ENCODE measurements at places on chromosomes 7 and 10.

DNA sequence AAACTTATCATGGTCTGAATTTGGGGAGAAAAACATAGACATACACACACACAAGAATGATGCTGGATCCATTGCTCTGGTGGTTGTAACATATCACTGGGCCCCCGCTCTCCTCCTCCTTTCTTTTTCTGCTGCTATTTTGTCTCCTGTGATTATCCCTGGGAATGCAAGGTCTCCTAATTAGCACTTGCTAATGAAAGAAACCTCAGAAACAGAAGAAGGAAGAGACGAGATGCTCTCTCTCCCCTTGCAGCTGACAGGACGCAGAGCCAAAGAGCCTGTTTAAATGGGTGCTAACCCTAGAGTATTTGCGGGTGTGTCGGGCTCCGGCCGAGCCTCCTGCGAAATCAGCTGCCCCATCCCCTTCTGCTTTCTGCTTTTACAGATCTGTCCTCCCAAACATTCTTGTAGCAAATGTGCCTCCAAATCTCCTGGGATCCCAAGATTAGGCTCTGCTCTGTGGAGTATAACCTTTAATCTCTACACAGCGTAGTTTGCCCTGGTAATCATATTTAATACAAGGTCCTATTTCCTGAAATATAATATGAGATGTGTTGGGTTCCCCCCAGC, 81.5 kb downstream of the FRMPD2 start:
- DNase-seq: no peak

GRCh38 chr7:98209166-98209920, 1.9 kb upstream of the BHLHA15 start:
- no peak for DNase-seq

- DNase-seq: no peak
Observed at GRCh38 chr10:121076776-121077715, 225.9 kb downstream of the WDR11 start.

- no peak for DNase-seq
Observed at GRCh38 chr7:151801782-151802468, 75.0 kb downstream of the PRKAG2 start.

DNA sequence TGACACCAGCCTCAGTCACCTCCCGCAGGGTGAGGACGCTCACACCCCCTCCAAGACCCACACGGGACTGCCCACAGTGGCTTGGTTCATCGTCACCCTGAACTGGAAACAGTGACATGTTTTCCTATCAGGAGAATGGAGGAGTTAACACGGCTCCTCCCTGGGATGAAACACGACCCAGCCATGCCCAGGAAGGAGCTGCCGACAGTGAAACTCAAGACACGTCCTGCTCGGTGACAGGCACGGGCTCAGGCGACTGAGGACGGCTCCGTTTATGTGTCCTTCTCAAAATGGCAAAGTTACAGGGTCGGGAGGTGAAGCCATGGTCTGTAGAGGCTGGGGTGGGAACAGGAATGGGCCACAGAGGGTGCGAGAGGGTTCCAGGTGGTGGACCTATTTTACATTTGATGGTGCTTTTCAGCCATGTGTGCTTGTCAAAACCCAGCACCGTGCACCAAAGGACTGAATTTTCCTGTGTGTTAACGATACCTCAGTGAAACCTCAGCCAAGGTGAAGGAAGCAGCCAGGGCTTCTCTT, 272.4 kb downstream of the ADARB2 start:
- DNase-seq: no peak

DNA sequence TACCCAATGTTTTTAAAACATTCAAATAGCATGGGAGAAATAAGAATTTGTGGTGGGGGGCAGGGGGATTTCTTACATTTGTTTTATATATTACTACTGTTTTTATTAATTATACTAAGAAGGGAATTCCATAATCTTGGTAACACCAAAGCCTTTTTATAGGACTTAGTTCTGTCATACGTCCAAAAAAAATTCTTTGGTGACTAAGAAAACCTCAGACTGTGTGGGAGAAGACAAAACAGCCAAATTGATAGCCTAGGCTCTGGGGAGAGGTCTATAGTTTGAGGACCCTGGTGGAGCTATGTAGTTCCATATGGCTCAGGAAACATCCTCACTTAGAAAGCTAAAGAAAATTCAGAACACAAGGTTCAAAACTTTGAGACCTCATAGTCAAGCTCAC, 23.4 kb downstream of the ACSM6 start:
- DNase-seq: no peak

DNA sequence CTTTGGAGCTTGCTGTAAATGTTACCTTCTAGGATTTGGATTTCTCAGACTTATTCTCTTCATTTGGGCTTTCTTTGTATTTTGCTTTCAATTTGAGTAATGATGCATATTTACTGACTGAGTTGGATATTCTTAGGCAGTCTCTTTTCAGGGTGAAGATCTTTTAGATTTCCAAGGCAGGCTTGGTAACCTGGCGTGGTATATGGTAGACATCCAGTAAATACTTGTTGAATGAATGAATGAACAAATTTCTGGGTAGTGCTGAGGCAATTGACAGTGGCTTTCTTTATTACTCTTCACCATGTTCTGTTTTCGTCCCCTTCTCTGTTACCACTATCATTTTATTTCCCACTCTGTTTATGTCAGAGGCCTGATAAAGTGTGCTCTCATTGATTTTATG, 27.1 kb downstream of the BBS9 start:
- no peak for DNase-seq

DNA sequence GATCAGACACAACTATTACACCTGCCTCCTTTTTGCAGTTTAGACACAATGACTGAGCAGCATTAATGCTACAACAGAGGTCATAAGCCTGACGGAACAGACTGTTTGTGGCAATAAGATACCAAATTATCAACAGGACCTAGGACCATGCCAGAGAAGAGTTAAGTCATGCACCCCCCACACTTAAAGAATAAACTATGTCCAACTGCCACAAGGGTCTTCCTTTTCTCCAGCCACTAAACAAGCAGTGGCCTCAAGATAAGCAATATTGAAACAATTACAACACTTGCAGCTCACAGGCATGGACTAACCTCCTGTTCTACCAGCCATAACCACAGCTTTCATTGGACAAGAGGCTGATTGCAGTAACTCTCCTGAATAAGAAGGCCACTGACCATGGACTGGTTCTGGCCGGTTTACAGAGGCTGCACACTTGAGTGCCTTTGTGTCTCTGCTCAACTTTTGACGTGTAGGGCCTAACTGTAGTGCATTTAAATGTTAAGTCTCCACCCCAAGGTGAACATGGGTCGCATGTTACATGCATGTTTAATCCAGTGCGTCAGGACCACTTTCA, 104.4 kb downstream of the STRA8 start:
- DNase-seq: no peak

DNA sequence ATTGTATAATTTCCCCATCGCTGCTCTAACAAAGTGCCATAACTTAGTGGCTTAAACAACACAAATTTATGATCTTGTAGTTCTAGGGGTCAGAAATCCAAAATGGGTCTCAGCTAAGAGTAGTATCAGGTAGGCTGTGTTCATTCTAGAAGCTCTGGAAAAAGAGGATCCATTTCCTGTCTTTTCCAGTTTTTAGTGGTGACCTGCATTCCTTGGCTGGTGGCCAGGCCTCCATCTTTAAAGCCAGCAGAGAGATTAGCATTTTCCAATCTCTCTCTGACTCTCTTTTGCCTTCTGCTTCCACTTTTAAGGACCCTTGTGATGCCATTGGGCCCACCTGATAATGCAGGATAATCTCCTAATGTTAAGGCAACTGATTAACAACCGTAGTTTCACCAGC, 41.0 kb upstream of the C10orf120 start:
- no peak for DNase-seq

GRCh38 chr7:26451997-26452396, 160.3 kb downstream of the SNX10 start:
- no peak for DNase-seq

GRCh38 chr7:142968229-142968628, 6.1 kb upstream of the KEL start:
- DNase-seq: no peak

- DNase-seq: no peak
Observed at GRCh38 chr10:104589431-104589830, 51.7 kb upstream of the SORCS3 start.

- DNase-seq: no peak
Observed at GRCh38 chr7:158782761-158783401, 46.4 kb downstream of the ESYT2 start.

DNA sequence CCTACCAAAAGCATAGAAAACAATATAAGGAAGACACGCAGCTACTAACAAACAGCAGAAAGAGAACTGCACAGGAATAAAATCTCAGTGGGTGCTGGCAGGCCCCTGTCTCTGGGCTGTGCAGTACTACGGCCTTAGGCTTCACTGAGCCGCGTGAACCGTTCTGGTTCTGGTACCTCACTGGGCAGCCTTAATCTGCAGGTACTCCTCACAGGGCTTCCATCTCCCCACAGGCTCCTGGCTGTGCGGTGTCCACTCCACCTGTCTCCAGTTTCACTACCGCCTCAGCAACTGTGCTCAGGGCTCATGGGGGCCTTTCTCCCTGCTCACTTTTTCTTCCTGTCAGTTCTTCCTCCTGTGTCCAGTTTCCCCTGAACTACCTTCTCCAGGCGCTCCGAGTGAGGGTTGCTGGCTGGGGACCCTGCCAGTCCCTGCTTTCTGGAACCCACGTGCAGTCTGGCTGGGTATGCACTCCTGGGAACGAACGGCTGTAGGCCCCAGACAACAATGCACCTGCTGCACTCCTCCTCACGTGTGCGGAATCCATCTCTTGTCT, 75.7 kb downstream of the VIPR2 start:
- no peak for DNase-seq

GRCh38 chr10:102619281-102619981, 24.8 kb upstream of the TRIM8 start:
- DNase-seq: no peak

GRCh38 chr7:124369310-124369709, 336.4 kb upstream of the TMEM229A start:
- DNase-seq: no peak

DNA sequence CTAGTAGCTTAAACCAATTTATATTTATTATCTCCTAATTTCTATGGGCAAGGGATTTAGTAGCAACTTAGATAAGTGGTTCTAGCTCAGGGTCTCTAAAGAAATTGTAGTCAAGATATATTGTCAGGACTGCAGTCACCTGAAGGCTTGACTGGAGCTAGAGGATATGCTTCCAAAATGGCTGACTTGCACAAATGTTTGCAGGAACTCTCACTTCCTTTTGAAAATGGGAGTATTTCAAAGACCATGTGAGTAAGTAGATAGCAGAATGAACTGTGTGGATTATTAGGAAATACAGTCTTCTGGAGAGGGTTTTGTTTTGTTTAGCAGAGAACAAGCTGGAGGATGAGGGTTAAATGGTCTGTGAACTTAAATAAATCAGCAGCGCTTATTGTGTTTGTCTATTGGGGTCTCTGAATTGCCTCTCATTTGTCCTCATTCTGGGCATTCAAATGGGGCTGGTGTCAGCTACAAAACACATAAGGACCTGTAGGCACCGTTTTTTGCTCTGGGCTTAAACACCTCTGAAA, 524.6 kb downstream of the LRMDA start:
- DNase-seq: no peak

- DNase-seq: no peak
Observed at GRCh38 chr7:32574626-32575025, 79.3 kb downstream of the AVL9 start.

DNA sequence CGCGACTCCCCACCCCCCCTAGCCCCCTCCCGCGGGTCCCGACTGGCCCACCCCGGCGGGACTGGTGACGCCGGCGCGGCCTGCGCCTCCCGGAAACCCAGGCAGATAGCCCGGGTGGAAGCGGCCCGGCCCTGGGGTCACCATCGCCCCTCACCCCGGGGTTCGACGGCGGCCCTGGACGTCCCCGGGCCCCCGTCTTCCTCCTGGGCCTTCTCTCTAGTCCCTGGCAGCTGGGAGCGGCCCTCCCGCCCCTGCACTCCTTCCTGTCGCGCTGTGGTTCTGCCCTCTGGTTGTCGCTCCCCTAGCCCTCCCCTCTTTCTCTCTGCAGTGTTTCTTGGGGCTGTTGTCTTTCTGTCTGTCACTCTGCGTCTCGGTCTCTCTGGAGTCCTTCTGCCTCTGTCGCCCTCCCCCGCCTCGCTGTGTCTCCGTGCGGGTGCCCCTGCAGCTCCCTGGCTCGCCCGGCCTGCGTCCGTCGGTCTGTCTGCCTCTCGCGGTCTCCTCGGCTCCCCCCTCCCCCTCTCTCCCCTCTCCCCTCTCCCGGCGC, 90.5 kb upstream of the PAX2 start:
- DNase-seq: no peak

DNA sequence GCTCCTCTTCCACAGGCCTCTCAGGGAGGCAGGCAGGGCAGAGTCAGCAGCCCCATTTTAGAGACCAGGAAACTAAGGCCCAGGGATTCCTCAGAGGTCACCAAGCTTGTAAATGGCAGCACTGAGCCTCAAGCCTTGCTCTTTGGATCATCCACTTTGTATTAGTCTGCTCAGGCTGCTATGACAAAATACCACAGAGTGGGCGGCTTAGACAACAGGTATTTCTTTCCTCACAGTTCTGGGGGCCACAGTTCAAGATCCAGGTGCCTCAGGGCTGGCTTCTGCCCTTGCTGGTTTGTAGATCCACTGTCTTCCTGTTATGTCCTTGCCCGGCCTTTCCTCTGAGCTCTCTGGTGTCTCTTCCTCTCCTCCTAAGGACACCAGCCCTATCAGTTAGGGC, 151.2 kb downstream of the GRK5 start:
- no peak for DNase-seq

GRCh38 chr10:89030791-89031190, 40.2 kb downstream of the FAS start:
- no peak for DNase-seq

- DNase-seq: no peak
Observed at GRCh38 chr10:22246680-22247391, 29.0 kb upstream of the EBLN1 start.

DNA sequence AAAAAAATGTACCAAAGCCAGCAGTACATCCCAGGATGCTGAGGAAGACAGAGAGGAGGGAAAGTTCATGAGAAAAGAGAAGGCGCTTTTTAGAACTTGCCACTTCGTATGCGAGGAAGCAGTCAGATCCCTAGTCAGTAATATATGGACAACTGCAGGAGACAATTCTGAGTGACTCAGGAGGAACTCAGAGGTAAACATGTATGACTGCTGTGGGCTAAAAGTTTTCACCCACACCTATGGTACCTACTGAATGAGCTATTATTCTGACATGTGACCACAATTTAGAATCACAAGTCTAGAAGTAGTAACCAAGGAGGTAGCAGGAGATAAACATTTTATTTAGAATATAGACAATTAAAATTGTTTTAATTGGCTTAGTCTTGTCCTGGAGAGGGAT, 126.5 kb downstream of the ICA1 start:
- no peak for DNase-seq

GRCh38 chr10:31709028-31709427, 219.6 kb downstream of the ARHGAP12 start:
- DNase-seq: no peak

- DNase-seq: no peak
Observed at GRCh38 chr10:22229802-22230157, 12.0 kb upstream of the EBLN1 start.

- DNase-seq: no peak
Observed at GRCh38 chr10:34762603-34763299, 52.3 kb downstream of the PARD3 start.

DNA sequence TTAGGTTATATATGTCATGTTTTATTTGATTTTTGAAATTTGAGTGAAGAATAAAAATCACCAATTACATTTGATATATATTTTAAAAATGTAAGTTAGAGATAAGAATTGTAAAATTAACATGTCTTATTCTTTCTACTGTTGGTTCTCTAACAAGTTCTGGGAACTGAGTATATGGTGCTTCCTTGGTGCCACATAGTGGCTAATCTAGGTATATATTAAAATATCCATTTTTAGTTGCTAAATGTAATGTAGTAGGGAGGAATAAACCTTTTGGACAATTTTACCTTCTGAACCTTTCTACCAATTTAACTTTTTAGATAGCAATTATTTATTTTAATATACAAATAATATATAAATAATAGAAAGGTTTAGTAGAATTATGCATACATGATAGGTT, 17.5 kb downstream of the CFAP69 start:
- no peak for DNase-seq

All from HuH-7.5 (cell line).